ENCODE measurements at places on chromosomes 6 and 20. TPM values are rescaled to one million over a fixed set of nuclear protein-coding genes. Genes with fewer than 3 reads are reported as not detected.
A peak's percentile ranks its signal among the peaks of the same experiment; 100 is the strongest.

DNA sequence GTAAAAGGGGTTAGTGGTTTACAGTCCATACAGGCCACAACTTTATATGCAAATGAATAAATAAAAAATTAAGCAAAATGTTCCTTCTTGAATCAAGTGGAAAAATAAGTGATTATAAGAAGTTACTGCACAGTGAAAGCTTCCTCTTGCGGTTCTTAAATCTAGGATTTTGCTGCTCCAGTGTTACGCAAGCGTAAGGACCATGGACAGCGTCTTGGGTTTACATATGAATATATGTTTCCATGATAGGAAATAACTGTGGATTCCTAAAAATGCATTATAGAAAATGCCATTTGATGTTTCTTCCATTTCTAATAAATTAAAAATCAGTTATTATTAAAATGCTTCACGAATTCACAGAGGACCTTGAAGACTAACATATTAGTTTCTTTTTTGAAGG, 176.6 kb upstream of the POU3F2 start:
- no peak for DNase-seq

DNA sequence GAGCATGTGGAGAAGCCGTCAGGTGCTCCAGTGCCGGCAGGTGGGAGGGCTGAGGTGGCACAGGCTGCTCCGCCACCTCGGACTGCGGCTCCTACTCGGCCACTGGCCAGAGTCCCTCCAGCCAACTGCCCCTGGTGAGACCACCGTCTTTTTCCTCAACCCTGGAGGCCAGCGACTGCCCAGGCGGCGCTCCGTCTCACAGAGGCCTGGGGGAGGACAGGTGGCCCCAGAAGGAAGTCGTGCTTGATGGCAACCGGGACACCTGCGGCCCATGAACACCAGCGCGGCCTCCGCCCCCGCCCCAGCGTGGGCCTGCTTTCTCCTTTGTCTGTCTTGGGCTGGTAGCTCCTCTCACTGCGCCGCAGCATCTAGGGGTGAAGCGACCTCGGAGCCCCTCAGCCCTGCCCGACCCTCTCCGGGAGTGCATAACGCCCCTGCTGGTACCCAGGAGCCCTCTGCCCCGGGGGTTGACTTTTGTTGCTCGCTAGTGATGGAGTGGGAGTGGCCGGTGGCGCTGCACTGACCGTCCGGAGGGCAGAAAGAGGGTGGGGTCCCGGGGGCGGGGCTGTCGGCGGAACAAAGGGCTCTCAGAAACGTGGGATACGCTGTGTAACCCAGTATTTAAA, 706 bp upstream of the TUBB2B start:
- DNase-seq, result no peak

DNA sequence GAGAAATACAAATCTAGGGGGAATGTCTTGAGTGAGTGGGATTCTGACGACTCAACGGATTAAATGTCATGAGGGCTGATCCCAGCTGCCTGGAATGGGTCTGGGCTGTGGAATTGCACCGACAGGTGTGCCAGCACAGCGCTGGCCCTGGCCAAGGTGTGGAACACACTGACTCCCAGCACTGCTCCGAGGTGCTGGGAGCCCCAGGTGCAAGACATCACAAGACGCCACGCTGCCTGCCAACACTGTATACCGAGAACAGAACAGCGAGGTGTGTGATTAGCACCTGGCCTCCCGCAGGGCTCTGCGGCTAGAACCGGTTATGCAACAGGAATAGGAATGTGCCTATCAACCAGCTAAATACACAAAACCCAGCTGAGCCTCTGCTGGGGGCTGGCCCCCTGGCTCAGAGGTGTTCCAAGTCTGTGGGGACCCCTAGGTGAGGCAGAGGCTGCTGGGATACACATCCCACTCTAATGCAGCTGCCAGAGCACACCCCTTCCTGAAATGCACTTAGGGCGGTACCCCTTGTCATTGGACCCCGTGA, 24.8 kb upstream of the APMAP start:
- no peak for DNase-seq

The TMC2 gene
- total RNA-seq, result not detected

DNA sequence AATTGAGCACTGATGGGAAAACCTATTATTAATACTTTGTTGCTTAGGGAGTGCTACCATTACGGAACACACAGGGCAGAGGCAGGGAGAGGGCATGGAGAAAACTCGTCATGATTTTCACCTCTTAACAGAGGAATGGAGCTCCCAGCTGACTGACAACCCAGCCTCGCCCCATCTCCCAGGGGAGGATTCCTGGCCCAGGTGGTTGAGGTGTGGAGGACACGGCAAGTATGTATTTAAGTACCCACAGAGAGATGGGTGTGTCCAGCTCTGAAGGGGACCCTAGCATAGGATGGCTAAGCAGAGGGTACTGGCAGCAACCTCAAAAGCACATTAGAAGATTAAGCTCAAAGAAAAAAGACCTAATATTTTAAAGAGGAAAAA, 261.9 kb upstream of the MOCS1 start:
- no peak for DNase-seq

The MAS1 gene
- not detected for total RNA-seq

DNA sequence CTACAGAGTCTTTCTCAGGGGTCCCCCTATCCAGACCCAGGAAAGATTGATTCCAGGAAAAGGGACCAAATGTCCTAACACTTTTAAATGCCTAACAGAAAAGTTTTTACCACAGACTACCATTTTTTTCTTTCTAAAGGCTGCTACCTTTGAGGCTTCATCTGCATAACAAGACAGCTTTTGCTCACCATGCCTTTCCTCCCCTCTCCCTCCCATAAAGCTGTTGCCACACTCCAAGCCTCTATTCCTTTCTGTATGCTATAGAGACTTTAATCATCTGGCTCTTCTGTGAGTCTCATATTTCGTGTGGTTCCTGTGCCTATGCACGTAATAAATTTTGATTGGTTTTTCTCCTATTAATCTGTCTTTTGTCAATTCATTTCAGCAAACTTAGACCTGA, 26.0 kb upstream of the LIN28B start:
- DNase-seq, result no peak

DNA sequence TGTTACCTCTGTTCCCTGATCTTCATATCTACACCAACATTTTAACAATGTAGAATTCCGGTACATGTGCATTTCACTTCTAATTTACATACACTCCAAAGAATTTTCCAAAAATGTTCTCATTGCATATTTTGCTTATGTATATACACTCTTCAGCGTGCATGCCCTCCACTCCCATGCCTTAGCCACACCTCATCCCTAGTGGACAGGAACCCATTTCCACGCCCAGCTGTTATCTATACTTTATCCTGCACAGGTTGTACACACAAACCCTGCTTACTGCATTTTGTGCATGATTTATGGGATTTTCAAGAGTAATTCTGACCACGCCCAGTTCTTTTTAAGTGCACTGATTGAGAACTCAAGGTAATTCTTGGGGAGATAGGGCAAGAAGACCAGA, 102.4 kb downstream of the TFAP2C start:
- DNase-seq, result no peak

- peak; percentile 95 for DNase-seq
These were observed 17.3 kb downstream of the GABRR2 start for GRCh38 chr6:89297695-89298351.

The CST5 gene
- not detected for total RNA-seq

The EBF4 gene
- 4.1 TPM for total RNA-seq

GRCh38 chr6:89353118-89353556, 615 bp upstream of the UBE2J1 start:
- no peak for DNase-seq

DNA sequence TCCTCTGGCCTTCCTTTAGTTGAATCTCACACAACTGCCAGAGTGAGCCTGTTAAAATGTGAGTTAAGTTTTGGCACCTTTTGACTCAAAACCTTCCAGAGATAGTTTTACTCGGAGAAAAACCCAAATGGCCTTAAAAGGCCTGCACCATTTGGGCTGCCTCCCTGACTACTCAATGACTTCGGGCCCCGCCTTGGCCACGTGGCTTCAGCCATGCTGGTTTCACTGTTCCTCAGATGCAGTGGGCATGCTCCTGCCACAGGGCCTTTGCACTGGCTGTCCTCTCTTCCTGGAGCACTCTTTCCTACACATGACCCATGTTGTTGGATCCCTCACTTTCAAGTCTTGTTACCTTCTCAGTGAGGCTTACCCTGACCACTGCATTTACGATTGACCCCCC, 18.3 kb downstream of the VEGFA start:
- DNase-seq, result no peak

The DEF6 gene
- total RNA-seq, result 2.1 TPM

- DNase-seq, result no peak
These were observed 18.2 kb downstream of the AKAP12 start for GRCh38 chr6:151257985-151258445.

The PRSS35 gene
- total RNA-seq, result not detected

The FOXS1 gene
- total RNA-seq, result 0.82 TPM

GRCh38 chr6:30149234-30149633, 11.8 kb downstream of the TRIM10 start:
- DNase-seq, result no peak

GRCh38 chr20:36523341-36523740, 18.0 kb upstream of the MYL9 start:
- no peak for DNase-seq

DNA sequence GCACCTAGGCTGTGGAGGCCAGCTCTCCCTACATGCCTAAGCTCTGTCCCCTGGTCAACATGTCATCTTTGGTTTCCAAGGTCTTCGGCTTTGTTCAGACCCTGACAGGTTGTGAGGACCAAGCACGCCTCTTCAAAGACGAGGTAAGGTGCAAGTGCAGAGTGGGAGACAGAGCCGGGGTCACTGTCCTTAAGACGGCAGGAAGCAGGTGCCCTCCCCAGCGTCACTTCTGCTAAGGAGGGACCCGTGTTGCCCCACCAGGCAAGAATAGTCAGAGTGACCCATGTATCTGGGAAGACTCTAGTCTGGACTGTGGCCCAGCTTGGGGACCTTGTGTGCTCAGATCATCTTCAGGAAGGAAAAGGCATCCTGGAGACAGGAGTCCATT, 18.2 kb upstream of the SGK2 start:
- DNase-seq, result no peak

The MYLK2 gene
- total RNA-seq, result 2.9 TPM

The RNGTT gene
- 10.3 TPM for total RNA-seq

The SLC18B1 gene
- 14.3 TPM for total RNA-seq

The TENT5A gene
- 1.6 TPM for total RNA-seq

DNA sequence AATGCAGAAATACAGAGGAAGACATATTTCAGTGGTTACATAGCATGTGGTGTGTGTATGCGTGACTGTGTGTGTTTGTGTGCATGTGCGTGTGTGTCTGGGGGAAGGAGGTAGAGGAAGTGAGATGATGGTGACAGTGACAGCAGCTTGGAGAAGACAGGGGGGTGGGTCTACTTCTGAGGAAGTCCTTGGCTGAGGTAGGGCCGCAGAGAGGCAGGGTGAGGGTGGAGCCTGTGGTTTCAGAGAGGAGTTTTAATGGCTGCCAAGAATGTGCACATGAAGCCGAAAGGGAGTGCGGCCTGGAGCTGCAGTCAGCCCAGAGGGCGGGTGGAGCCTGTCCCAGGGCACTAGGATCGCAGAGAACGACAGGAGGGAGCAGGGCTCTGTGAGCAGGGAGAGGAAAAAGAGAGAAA, 22.7 kb upstream of the RNF24 start:
- DNase-seq, result no peak

The FILIP1 gene
- 21.7 TPM for total RNA-seq

The HCK gene
- not detected for total RNA-seq

The RAE1 gene
- 31.0 TPM for total RNA-seq

- no peak for DNase-seq
These were observed 139.4 kb downstream of the CARMIL1 start for GRCh38 chr6:25418454-25419052.
